Activated CD4-positive, alpha-beta T cell treated with anti-CD3 and anti-CD28 coated beads, Interleukin-2, amount 10 ng/mL, durations not matched to agents 7 days and 5 days (primary cell): ENCODE measurements at places on chromosomes 1 and 21.
A peak's percentile ranks its signal among the peaks of the same experiment; 100 is the strongest.

DNA sequence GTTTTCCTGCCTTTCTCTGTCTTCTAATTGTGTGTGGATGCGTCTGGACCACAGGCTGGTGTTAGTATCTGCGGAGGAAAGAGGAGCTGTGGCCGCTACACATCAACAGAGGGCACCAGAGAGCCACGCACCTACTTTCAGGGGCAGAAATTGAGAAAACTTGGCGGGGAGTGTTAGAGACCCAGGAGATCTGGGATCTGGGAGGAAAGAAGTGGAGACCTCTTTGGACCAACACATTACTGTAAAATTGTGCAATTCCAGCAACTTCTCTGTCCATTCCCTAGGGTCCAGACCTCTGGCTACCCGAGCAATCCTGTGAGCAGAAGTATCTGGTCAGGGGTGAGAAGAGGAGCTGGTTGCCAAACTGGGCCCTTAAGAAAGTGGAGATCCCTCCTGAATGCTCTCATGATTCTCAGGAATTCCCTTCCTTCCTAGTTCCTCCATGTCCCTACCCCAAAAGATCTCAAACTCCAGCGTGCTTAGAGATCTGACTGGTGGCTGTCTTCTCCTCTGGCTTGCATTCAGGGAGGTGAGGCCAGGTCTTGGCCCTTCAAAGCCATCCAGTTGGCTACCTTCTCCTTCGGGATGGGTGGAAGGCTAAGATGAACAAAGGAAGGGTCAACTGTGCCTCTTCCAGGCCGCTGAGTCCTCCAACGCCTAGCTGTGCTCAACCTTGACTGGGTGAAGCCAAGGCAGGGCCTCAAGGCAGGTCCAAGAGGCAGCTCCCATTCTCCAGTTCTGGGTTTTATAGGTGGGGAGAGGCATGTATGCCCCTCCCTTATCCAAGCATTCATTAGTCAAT, 1.2 kb upstream of the KIRREL1 start:
- no peak overlapping the region for H3K27ac ChIP-seq
- H3K4me1 ChIP-seq, result peaks cover 9% of the 10 kb centered on the region
- peak; percentile 55 for DNase-seq

DNA sequence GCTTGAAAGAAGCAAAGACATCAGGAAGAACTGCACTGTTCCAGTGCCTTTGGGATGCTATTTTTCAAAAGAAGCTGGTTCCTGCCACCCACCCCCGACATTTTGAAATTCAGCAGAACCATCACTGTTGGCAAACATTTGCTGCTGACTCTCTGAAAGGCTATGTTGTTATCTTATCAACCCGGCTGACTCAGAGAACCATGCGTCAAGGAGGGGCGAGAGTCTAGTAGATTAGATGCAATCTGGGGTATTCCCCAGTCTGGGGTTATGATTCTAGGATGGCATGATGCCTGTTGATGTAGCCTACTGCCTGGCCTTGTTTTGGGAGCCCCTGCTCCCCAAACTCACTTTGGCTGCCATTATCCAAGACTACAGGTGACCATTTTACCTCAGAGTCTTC, 267.8 kb upstream of the RUNX1 start:
- H3K4me1 ChIP-seq, result no peaks in the 10 kb centered on the region
- no peak overlapping the region for H3K27ac ChIP-seq
- H3K4me3 ChIP-seq, result no peak overlapping the region
- H3K36me3 ChIP-seq, result no peaks in the 10 kb centered on the region

GRCh38 chr1:206930210-206930798, 8.6 kb upstream of the FCMR start:
- DNase-seq, result no peak
- no peaks in the 10 kb centered on the region for H3K36me3 ChIP-seq
- H3K4me1 ChIP-seq, result peaks cover 36% of the 10 kb centered on the region
- peak overlapping the region; percentile 78 for H3K27ac ChIP-seq
- no peak overlapping the region for H3K4me3 ChIP-seq
- H3K27me3 ChIP-seq, result no peaks in the 10 kb centered on the region

- no peak overlapping the region for H3K27ac ChIP-seq
- H3K4me3 ChIP-seq, result no peak overlapping the region
- H3K36me3 ChIP-seq, result no peaks in the 10 kb centered on the region
- no peaks in the 10 kb centered on the region for H3K4me1 ChIP-seq
- H3K27me3 ChIP-seq, result peaks cover 41% of the 10 kb centered on the region
These were observed 272.7 kb downstream of the TRABD2B start for GRCh38 chr1:47724432-47724999.

GRCh38 chr1:48678710-48679505, 97.8 kb downstream of the BEND5 start:
- no peaks in the 10 kb centered on the region for H3K4me1 ChIP-seq
- DNase-seq, result no peak

DNA sequence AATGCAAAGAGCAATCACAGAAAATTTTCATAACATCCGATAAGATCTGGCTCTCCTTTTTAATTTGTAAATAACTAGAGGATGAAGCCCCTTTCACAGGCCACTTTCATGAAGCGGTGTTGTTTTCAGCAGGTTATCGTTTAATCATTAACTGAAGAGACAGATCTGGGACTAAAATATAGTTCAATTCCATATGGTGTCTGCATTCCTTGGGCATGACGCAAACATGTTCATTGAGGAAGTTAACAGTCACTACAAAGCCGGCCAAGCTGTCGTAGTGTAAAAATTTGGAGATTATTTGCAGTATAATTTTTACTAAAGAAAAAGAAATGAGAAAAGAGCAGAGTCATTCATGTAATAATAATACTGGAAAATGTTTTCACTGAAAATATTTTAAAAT, 565.2 kb upstream of the ADAMTS5 start:
- H3K27ac ChIP-seq, result no peak overlapping the region
- H3K4me3 ChIP-seq, result no peak overlapping the region
- DNase-seq, result no peak
- no peaks in the 10 kb centered on the region for H3K4me1 ChIP-seq
- H3K27me3 ChIP-seq, result no peaks in the 10 kb centered on the region
- H3K36me3 ChIP-seq, result no peaks in the 10 kb centered on the region

- H3K27me3 ChIP-seq, result no peaks in the 10 kb centered on the region
- DNase-seq, result no peak
- H3K27ac ChIP-seq, result no peak overlapping the region
- no peak overlapping the region for H3K4me3 ChIP-seq
These were observed 170.6 kb downstream of the CTH start for GRCh38 chr1:70581661-70582060.

DNA sequence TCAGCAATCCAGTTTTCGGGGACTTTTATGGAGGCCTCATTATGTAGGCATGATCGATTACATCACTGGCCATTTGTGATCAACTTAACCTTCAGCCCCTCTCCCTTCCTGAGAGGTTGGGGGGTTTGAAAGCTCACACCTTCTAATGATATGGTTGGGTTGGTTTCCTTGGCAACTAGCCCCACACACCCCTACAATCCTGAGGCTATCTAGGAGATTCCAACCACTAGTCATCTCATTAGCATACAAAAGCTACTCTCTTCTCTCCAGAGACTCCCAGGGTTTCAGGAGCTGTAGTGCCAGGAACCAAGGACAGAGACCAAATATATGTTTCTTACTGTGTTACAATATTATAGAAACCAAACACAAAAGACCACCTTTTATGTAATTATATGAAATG, 35.2 kb upstream of the ZNF326 start:
- H3K27ac ChIP-seq, result no peak overlapping the region
- H3K4me3 ChIP-seq, result no peak overlapping the region
- peaks cover 8% of the 10 kb centered on the region for H3K27me3 ChIP-seq
- DNase-seq, result no peak
- peaks cover 10% of the 10 kb centered on the region for H3K36me3 ChIP-seq
- peaks cover 41% of the 10 kb centered on the region for H3K4me1 ChIP-seq

DNA sequence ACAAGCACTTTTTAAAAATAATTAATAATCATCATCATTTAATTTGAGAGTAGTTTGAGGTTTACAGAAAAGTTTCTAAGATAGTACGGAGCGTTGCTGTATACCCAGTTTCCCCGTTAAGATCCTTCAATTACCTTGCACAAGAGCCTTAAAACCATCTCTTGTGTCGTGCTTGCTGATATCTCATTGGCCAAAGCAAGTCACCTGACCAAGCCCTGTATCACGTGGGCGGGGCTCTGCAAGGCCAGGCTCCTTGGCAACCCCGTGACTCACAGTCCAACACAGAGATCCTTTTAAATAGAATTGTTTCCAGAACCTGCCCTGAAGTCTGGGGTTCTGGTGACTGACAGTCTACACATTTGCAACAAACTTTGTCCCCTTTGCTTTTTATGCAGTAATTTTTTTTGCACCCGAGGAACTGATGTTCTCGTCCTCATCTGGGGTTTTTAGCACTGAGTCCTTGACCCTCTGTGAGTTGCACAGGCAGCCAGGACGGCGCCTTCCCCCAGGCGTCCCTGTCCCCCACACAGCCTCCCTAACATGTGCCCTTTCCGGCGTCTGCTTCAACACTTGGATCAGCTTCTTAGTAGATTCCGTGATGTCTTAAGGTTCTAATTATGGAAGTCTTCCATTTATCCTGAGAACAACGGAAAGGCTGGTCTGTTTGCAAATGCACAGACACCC, 183.3 kb upstream of the TMEM51 start:
- H3K4me3 ChIP-seq, result no peak overlapping the region
- no peak overlapping the region for H3K27ac ChIP-seq
- no peaks in the 10 kb centered on the region for H3K36me3 ChIP-seq
- H3K27me3 ChIP-seq, result no peaks in the 10 kb centered on the region
- peak; percentile 13 for DNase-seq

- no peaks in the 10 kb centered on the region for H3K36me3 ChIP-seq
- H3K4me3 ChIP-seq, result no peak overlapping the region
- no peaks in the 10 kb centered on the region for H3K4me1 ChIP-seq
- no peak overlapping the region for H3K27ac ChIP-seq
- no peak for DNase-seq
These were observed 59.0 kb upstream of the C8B start for GRCh38 chr1:57024855-57025254.

DNA sequence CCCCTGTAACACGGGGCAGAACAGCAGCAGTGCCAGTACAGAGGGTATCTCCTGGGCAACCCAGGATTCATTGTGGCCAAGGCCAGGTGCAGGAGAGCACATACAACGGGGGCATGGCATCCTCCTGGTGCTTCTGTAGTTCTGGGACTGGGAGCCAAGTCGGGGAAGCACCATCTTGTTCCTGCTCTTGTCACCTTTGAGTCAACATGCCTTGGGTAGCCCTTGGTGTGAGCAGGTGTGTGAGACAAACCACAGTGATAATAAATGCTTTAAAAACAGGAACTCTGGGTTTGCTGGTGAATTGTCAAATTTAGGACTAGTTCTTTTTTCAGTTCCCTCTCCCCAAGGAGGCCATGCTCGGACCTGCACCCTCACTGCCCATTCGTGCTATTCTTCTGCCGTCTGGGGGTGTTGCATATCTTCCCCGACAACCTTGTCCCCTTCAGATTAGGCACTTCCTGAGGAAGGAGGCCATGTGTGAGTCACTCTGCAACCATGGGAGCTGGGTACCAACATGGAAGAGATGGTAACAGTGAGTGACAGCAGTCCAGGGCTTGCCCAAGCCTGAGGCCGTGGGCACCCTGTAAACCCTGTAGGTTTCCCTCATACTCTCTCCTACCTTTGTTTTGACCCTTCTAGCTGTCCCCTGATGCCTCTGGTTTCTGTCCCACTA, 150.2 kb downstream of the GRIK3 start:
- DNase-seq, result peak; percentile 2
- no peak overlapping the region for H3K4me3 ChIP-seq
- no peak overlapping the region for H3K27ac ChIP-seq
- no peaks in the 10 kb centered on the region for H3K27me3 ChIP-seq
- no peaks in the 10 kb centered on the region for H3K36me3 ChIP-seq
- H3K4me1 ChIP-seq, result no peaks in the 10 kb centered on the region

- H3K36me3 ChIP-seq, result no peaks in the 10 kb centered on the region
- peaks cover 7% of the 10 kb centered on the region for H3K27me3 ChIP-seq
- H3K4me1 ChIP-seq, result no peaks in the 10 kb centered on the region
- no peak overlapping the region for H3K27ac ChIP-seq
- H3K4me3 ChIP-seq, result no peak overlapping the region
These were observed 159.3 kb upstream of the LMO4 start for GRCh38 chr1:87169263-87169910.

DNA sequence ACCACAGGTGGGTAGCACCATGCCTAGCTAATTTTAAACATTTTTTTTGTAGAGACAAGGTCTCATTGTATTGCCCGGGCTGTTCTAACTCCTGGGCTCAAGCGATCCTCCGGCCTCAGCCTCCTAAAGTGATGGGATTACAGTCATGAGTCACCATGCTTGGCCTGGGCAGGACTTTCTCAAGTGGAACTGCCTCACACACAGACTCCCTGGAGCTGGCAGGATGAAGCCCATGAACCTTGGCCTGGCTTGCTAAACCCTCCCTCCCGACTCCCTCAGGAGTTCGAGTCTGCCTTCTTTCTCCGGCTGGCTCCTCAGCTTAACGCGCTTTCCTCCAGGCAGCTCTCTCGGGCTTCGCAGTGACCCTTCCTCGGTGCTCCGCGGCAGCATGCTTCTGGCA, 7.7 kb upstream of the ECE1 start:
- peaks cover 10% of the 10 kb centered on the region for H3K36me3 ChIP-seq
- no peaks in the 10 kb centered on the region for H3K27me3 ChIP-seq
- no peak overlapping the region for H3K4me3 ChIP-seq
- peak overlapping the region; percentile 98 for H3K27ac ChIP-seq

DNA sequence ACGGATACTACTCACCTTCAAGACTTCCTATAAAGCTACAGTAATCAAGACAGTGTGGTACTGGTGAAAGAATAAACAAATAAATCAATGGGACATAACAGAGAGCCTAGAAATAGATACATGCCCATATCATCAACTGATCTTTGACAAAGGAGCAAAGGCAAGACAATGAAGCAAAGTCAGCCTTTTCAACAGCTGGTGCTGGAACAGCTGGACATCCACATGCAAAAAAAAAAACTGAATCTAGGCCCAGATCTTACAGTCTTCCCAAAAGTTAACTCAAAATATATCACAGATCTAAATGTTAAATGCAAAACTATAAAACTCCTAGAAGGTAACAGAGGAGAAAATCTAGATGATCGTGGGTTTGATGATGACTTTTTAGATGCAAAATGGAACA, 170.3 kb downstream of the MIS18A start:
- no peak overlapping the region for H3K4me3 ChIP-seq
- no peak overlapping the region for H3K27ac ChIP-seq
- no peak for DNase-seq
- H3K27me3 ChIP-seq, result no peaks in the 10 kb centered on the region

DNA sequence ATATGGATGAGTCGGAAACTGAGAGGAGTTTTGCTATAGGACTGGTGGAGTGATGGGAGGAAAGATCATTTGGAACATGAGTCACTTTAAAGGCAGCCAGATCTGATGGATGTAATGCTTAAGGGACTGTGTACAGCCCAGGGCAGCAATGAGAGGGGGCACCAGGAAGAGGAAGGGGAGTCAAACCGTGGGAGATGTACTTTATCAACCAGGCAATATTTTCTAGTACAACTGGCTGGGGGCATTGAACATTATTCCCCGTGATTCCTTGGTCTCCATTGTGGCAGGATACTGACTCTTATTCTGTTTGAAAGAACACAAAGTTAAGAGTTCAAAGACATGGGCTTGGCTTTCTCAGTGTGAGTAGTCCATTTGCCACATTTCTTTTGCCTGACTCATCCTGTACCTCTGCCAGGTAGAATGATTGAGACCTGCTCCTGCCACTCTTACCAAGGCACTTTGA, 268.2 kb upstream of the NR5A2 start:
- no peaks in the 10 kb centered on the region for H3K4me1 ChIP-seq
- DNase-seq, result no peak
- H3K36me3 ChIP-seq, result no peaks in the 10 kb centered on the region
- H3K27me3 ChIP-seq, result peaks cover 10% of the 10 kb centered on the region
- no peak overlapping the region for H3K27ac ChIP-seq
